Fibroblast of skin of right quadriceps (primary cell): ENCODE measurements at places on chromosomes 12 and 14.

GRCh38 chr12:24631676-24632426 is 317.1 kb downstream of the BCAT1 start:
- DNase-seq, result no peak

- peak; percentile 93 for DNase-seq
Observed at GRCh38 chr12:14952299-14952921, 9.0 kb downstream of the ARHGDIB start.

GRCh38 chr14:35365130-35366055 is 39.2 kb downstream of the NFKBIA start:
- DNase-seq, result peak; percentile 81

- DNase-seq, result no peak
Observed at GRCh38 chr12:104521731-104522130, 65.0 kb downstream of the CHST11 start.

DNA sequence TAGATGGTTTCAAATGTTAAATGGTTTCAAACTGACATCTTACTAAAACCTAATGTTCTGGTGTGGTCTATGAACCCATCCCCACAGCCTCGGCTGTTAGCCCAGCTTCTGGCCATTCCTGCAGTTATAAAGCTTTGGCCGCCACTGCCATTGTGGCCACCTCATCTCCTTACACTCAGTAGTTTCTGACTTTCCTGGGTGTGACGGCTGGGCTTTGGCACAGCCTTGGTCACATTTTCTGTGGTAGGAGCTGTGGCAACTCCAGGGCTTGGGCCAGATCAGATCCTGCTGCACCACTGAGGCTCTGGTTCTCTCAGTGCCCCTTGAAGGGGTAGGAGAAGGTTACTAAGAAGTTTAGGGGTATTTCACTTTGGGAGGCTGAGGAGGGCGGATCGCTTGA is 84.2 kb upstream of the STXBP6 start:
- no peak for DNase-seq

- no peak for DNase-seq
Observed at GRCh38 chr12:122381021-122381420, 41.4 kb downstream of the CLIP1 start.

DNA sequence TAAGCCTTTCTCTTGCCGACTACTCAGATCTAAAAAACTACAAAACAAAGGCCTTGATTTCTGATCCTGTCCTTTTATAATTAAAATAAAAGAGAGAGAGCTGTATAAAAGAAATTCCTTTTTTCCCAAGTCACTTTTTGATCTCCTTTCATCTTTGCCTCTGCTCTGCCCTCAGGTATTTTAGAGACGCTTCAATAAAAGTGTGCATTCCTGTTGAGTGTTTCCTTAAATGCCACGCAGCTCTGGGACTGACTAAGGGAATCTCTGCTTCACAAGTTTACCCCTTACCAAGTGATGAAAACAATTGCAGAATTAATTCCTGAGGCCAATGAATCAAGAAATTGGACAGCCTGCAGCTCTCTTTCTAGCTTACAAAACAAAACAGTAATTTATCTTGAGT is 1109.8 kb downstream of the TMTC2 start:
- DNase-seq, result no peak

DNA sequence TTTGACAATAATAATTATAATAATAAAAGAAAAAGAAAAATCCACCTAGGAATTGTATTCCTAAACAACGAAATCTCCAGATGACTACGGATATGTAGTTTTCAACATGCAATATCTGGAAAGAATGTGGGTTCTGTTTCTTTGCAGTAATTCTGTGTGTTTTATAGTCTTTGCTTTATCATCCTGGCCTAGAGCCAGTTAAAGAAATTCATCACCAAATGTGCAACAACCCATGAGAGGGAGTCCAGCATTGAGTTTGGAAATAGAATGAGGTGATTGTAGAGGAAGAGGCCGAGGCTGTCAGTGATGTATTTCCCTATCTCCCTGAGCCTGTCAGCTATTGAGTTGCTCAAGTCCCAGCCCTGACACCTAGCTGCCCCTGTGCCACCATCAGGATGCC is 200.5 kb upstream of the DCN start:
- peak; percentile 42 for DNase-seq

DNA sequence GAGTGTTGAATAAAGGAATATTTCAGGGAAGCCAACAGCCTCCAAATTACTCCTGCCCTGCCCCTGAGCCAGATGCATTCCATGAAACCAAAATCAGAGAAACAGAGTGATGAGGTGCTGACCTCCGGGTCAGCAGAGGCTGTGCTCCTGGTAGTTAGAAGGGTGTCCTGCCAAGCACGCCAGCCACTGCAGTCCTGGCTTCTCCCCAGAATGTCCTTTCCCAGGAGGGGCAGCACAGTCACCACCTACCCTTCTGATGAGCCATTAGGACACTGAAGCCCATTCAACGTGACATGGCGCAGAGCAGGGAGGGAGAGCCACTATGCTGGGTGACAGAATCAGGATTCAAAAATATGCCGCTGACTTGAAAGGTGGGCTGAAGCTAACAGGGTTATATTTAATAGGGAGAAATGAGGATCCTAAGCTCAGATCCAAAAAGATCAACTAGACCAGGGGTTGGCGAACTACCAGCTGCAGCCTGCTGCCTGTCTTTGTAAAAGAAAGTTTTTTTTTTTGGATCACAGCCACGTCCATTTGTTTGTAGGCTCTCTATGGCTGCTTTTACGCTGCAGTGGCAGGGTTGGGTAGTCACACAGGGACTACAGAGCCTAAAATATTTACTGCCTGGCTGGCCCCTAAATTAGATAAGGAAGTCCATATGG is 34.5 kb upstream of the PLEK2 start:
- no peak for DNase-seq

- DNase-seq, result no peak
Observed at GRCh38 chr12:128852885-128853599, at the start of gene GLT1D1. TSS of gene GLT1D1 (plus strand) at chr12:128853478. CDS start at chr12:128853582, 104 bp downstream.

- no peak for DNase-seq
Observed at GRCh38 chr12:38162013-38162412, 154.6 kb upstream of the ALG10B start.
